ENCODE measurements at places on chromosomes 11 and 22. TPM values are rescaled to one million over a fixed set of nuclear protein-coding genes. Genes with fewer than 3 reads are reported as not detected.

GRCh38 chr11:102669664-102670063 lies 35.9 kb downstream of the MMP27 start:
- no peak overlapping the region for H3K27ac ChIP-seq
- H3K4me1 ChIP-seq = no peaks in the 10 kb centered on the region
- no peak overlapping the region for H3K4me3 ChIP-seq
- DNase-seq = no peak
- H3K36me3 ChIP-seq = no peaks in the 10 kb centered on the region
- no peaks in the 10 kb centered on the region for H3K27me3 ChIP-seq

DNA sequence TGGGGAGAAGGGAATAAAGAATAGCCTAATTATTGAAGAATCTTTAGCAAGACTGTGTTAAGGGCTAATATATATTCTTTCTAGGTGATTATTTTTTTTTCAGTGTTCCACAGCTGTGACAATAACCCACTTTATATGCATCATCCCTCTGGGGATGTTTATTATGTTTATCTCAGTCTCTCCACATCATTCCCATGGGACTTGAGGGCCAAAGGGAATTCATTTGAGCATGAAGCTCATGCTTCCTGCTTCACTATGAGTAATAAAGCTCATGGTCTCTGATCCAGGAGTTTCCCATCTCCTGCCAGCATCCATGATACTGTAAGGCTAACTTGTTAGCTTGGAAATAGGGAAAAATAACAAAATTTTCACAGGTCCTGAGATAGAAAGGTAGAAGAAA lies 1888.4 kb downstream of the LRRC4C start:
- H3K4me3 ChIP-seq = no peak overlapping the region
- no peak overlapping the region for H3K27ac ChIP-seq
- H3K27me3 ChIP-seq = no peaks in the 10 kb centered on the region
- DNase-seq = no peak
- H3K36me3 ChIP-seq = no peaks in the 10 kb centered on the region

GRCh38 chr11:92387859-92388258 lies 163.2 kb downstream of the FAT3 start:
- no peaks in the 10 kb centered on the region for H3K27me3 ChIP-seq
- no peaks in the 10 kb centered on the region for H3K36me3 ChIP-seq
- H3K4me1 ChIP-seq = peaks cover 3% of the 10 kb centered on the region
- no peak for DNase-seq

APOA4 gene
- not detected for polyA plus RNA-seq
